ENCODE measurements at places on chromosomes 7 and 10. TPM values are rescaled to one million over a fixed set of nuclear protein-coding genes. Genes with fewer than 3 reads are reported as not detected.

LOXL4 gene
- total RNA-seq = 1.5 TPM

IFIT2 gene
- 5.3 TPM for total RNA-seq

DGKI gene
- 0.65 TPM for total RNA-seq

WDR86 gene
- total RNA-seq = not detected

GPR15LG gene
- not detected for total RNA-seq

EVX1 gene
- total RNA-seq = not detected
